Immature natural killer cell (primary cell): ENCODE measurements at places on chromosomes 13 and 19. TPM values are rescaled to one million over a fixed set of nuclear protein-coding genes. Genes with fewer than 3 reads are reported as not detected.
A peak's percentile ranks its signal among the peaks of the same experiment; 100 is the strongest.

The CLC gene
- 2.4 TPM for polyA plus RNA-seq

GRCh38 chr19:6735181-6735911 lies 2.0 kb downstream of the GPR108 start:
- no peak for DNase-seq

DNA sequence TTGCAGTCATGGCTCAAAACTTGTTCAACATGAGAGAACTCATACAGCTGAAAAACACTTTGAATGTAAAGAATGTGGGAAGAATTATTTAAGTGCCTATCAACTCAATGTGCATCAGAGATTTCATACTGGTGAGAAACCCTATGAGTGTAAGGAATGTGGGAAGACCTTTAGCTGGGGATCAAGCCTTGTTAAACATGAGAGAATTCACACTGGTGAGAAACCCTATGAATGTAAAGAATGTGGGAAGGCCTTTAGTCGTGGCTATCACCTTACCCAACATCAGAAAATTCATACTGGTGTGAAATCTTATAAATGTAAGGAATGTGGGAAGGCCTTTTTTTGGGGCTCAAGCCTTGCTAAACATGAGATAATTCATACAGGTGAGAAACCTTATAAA lies 20.1 kb downstream of the ZNF283 start:
- no peak for DNase-seq

DNA sequence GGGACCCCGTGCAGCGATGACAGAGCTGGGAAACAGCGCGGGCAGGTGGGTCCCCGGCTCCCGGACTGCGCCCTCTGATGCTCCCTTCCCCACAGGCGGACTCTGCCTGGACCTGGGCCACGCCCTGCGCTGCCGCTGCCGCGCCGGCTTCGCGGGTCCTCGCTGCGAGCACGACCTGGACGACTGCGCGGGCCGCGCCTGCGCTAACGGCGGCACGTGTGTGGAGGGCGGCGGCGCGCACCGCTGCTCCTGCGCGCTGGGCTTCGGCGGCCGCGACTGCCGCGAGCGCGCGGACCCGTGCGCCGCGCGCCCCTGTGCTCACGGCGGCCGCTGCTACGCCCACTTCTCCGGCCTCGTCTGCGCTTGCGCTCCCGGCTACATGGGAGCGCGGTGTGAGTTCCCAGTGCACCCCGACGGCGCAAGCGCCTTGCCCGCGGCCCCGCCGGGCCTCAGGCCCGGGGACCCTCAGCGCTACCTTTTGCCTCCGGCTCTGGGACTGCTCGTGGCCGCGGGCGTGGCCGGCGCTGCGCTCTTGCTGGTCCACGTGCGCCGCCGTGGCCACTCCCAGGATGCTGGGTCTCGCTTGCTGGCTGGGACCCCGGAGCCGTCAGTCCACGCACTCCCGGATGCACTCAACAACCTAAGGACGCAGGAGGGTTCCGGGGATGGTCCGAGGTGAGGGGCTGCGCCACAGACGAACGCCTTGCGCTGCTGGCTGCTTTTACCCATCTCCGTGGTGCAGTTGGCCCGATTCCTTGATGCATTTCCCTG lies 7.8 kb upstream of the SELENOV start:
- DNase-seq: peak; percentile 22
